ENCODE measurements at places on chromosomes 3 and 15. TPM values are rescaled to one million over a fixed set of nuclear protein-coding genes. Genes with fewer than 3 reads are reported as not detected.

GOLGA8G gene
- polyA plus RNA-seq = not detected

MRPL3 gene
- 108 TPM for polyA plus RNA-seq

GASK1A gene
- 4.5 TPM for polyA plus RNA-seq

P2RY12 gene
- polyA plus RNA-seq = 0.75 TPM

PLSCR5 gene
- not detected for polyA plus RNA-seq

LRRC34 gene
- polyA plus RNA-seq = 16.0 TPM

- DNase-seq = no peak
Observed at GRCh38 chr3:29512641-29513040, 231.8 kb downstream of the RBMS3 start.

- no peak for DNase-seq
Observed at GRCh38 chr3:155012584-155012983, 67.5 kb upstream of the MME start.

GRCh38 chr3:189902230-189903186 lies 218.2 kb downstream of the P3H2 start:
- no peak for DNase-seq

- no peak for DNase-seq
Observed at GRCh38 chr3:19070325-19070724, 78.0 kb upstream of the KCNH8 start.

GRCh38 chr15:64695561-64695992 lies 79.8 kb downstream of the RBPMS2 start:
- no peak for DNase-seq

DNA sequence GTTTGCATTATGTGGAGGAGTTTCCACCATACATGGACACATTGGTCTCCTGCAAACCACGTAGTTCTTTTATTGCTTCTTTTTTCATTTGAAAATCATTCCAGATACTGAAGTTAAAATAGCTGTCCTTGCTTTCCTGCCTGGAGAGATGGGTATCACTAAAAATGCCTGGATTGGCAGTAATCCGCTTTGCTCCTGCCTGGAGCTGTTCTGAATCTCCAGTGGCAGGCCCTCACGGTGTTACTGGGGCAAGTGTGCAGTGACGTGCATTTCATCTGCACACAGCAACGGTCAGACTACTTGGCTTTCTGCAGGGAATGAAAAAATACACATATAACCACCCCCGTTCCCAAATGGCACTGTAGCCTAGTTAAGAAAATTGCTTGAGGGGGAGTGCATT lies 272.9 kb downstream of the IL5RA start:
- no peak for DNase-seq

DNA sequence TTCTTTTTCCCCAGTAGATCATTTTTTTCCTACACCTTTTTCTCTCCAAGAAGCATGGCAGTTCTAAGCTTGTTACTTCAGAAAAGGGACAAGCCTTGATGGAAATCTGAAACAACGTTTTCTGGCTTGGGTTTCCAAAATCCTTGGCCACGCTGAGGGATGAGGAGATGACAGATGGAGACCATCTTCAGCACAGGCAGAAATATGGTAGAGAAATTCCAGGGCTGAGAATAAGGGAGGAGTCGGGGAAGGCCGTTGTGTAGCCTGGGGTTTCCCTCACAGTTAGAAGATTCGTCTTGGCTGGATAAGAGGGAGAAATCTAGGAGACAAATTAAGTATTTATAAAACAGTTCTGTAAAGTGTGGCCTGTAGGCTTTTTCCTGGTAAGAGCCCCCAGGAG lies 33.9 kb upstream of the STT3B start:
- no peak for DNase-seq

- no peak for DNase-seq
Observed at GRCh38 chr15:61598655-61599054, 369.6 kb upstream of the RORA start.

All from renal pelvis (tissue), 12 donors.